NCI-H2029 (cell line): ENCODE measurements at places on chromosomes 2 and 18.

GRCh38 chr18:22283116-22283395 is 113.7 kb downstream of the GATA6 start:
- DNase-seq: no peak

- DNase-seq: no peak
Observed at GRCh38 chr2:201414099-201415023, 36.9 kb downstream of the TRAK2 start.

DNA sequence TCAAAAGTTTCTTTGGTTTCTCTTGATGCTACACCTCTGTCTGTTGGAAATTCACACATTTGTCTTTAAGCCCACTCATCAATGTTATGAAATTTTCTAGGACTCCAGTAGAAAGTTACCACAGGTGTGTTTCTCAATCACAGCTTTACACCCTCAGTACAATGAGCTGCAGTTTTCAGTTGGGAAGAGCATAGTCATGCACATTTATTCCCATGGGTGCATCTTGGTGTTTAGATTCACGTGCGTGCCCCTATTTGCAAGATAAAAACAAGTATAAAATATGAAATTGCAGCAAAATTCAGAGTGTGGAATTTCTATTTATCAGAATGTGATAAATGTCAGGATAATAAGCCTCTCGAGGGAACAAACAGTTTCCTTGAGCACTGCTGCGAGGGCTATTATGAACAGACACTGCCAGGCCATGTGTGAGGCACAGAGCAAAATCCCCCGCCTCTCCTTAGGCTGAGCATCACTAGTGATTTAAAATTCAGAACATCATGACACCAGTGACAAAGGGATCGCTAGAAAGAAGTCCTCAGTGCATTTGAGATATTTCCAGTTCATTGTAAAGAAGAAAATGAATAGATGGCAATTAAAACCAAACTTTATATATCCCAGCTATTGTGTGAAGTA is 512.2 kb upstream of the TCF4 start:
- DNase-seq: no peak

DNA sequence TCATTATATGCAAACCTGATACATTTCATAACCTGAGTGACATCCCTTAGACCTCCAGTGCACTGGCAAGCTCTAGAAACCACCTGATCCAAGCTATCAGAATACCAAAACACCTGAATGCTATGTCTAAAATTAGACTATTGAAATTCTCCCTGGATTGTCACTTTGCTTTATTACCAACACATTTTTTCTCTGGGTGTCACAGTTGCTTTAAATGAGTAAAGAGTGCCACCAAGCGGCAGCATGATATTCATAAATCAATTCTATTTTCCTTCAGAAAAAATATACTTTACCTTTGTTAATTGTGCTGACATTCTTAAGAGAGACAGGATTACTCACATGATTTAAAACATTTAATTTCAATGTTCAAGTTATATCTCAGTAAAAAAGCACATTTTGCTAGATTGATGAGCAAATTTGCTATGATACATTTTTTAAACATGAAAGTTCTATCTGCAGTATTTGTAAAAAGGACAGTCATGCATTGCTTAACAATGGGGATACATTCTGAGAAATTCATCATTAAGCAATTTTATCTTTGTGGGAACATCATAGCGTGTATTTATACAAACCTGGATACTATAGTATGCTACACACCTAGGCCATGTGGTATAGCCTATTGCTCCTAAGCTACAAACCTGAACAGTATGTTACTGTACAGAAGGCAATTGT is 338.4 kb upstream of the SLC39A10 start:
- peak; percentile 1 for DNase-seq
